ENCODE measurements at places on chromosomes 16 and 17. TPM values are rescaled to one million over a fixed set of nuclear protein-coding genes. Genes with fewer than 3 reads are reported as not detected.

DNA sequence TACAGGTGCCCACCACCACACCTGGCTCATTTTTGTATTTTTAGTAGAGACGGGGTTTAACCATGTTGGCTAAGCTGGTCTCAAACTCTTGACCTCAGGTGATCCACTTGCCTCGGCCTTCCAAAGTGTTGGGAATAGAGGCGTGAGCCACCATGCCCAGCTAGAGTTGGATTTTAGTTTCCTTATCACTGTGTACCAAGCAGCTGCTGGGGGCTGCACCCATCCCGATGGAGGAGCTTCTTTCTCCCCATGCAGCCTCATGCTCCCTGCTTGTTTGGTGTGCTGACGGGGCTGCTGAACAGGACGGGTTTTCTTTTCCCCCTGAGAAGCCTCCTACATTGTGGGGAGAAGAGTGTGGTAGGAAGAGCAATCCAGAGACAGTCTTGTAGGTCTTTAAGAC is 173.2 kb downstream of the LGALS9B start:
- DNase-seq, result no peak
- H3K4me1 ChIP-seq, result no peaks in the 10 kb centered on the region
- no peak overlapping the region for H3K27ac ChIP-seq
- no peaks in the 10 kb centered on the region for H3K27me3 ChIP-seq

DNA sequence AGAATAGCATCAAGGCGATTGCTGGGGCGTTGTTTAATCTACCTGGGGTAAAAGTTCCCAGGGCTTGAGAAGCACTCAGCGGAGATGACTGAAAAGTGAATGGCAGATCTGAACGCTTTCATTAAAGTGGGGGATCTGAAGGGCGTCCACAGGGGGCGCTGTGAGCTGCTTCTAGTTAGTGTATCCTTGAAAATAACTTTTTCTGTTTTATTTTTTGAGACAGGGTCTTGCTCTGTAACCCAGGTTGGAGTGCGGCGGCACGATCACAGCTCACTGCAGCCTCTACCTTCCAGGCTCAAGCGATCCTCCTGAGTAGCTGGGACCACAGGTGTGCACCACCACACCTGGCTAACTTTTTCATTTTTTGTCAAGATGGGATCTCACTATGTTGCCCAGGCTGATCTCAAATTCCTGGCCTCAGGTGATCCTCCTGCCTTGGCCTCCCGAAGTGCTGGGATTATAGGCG is 360.4 kb downstream of the SEC14L1 start:
- no peak overlapping the region for H3K27ac ChIP-seq
- DNase-seq, result peak; percentile 35
- no peak overlapping the region for H3K4me3 ChIP-seq
- H3K36me3 ChIP-seq, result no peaks in the 10 kb centered on the region

Gene OR1F1
- 0.61 TPM for polyA plus RNA-seq

Gene ROGDI
- polyA plus RNA-seq, result 49.5 TPM

Gene RAB40B
- 27.8 TPM for polyA plus RNA-seq

Gene SLFN11
- polyA plus RNA-seq, result 1.4 TPM

- H3K36me3 ChIP-seq, result no peaks in the 10 kb centered on the region
- no peak overlapping the region for H3K27ac ChIP-seq
- H3K27me3 ChIP-seq, result no peaks in the 10 kb centered on the region
Measured at GRCh38 chr17:3744014-3744413, 20.3 kb downstream of the HASPIN start.

- H3K27me3 ChIP-seq, result no peaks in the 10 kb centered on the region
- H3K4me3 ChIP-seq, result no peak overlapping the region
- DNase-seq, result peak; percentile 87
- H3K36me3 ChIP-seq, result no peaks in the 10 kb centered on the region
Measured at GRCh38 chr17:74427048-74427762, 4.7 kb upstream of the GPRC5C start.

DNA sequence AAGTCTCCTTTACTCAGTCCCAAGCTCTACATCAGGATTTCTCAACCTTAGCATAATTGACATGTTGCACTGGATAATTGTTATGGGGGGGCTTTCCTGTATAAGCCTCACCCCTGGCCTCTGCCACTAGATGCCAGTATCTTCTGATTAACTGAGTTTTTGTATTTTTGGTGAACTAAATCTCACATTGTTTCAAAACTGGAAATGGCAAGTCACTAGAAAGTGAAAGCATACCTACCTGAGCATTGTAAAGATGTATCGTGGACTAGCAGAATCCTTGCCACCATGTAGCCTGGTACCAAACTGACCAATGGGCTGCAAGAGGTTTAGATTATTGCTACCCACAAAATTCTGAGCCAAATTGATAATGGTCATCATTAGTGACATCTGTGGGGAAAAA is 15.0 kb downstream of the TOP2A start:
- no peak for DNase-seq
- H3K4me3 ChIP-seq, result no peak overlapping the region
- H3K27ac ChIP-seq, result no peak overlapping the region
- H3K27me3 ChIP-seq, result no peaks in the 10 kb centered on the region

DNA sequence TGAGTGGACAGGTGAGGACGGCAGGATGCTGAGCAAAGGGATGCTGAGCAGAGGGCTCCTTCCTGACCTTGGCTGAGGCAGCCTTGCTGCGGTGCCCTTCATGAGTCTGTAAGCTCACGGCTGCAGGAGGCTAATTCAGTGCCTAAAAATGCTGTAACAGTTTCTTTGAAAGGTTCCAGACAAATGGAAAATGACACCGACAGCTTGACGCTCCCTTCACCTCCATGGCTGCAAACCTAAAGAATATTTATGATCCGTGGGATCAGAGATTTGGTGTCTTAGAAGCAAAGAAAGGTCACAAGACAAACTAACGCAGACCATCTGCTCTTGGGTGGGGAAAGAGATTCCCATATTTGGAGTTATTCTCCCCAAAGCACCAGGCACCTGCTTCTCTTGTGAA is 28.0 kb downstream of the TOM1L2 start:
- DNase-seq, result no peak
- peak overlapping the region; percentile 68 for H3K27ac ChIP-seq
- peaks cover 56% of the 10 kb centered on the region for H3K4me1 ChIP-seq
- H3K36me3 ChIP-seq, result no peaks in the 10 kb centered on the region
- no peak overlapping the region for H3K4me3 ChIP-seq

Gene WRAP53
- polyA plus RNA-seq, result 9.0 TPM

Gene CCL16
- polyA plus RNA-seq, result not detected

DNA sequence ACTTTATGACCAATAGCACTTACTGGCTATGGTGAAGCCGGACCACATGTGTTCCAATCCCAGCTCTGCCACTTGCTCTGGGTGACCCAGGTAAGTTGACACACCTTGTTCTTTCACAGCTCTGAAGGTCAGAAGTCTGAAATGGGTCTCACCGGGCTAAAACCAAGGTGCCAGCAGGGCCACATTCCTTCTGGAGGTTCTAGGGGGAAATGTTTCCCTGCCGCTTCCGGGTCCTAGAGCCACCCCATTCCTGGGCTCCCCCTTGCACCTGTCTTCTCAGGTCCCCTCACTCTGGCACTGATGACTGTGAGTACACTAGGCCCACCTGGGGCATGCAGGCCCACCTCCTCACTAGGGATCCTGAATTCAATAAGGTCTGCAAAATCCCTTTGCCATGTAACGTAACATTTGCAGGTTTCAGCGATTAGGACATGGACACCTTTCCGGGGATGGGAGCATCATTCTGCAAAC is 11.4 kb downstream of the USP7 start:
- no peak overlapping the region for H3K4me3 ChIP-seq
- H3K27ac ChIP-seq, result no peak overlapping the region
- peaks cover 49% of the 10 kb centered on the region for H3K4me1 ChIP-seq
- no peak for DNase-seq
- H3K27me3 ChIP-seq, result no peaks in the 10 kb centered on the region

DNA sequence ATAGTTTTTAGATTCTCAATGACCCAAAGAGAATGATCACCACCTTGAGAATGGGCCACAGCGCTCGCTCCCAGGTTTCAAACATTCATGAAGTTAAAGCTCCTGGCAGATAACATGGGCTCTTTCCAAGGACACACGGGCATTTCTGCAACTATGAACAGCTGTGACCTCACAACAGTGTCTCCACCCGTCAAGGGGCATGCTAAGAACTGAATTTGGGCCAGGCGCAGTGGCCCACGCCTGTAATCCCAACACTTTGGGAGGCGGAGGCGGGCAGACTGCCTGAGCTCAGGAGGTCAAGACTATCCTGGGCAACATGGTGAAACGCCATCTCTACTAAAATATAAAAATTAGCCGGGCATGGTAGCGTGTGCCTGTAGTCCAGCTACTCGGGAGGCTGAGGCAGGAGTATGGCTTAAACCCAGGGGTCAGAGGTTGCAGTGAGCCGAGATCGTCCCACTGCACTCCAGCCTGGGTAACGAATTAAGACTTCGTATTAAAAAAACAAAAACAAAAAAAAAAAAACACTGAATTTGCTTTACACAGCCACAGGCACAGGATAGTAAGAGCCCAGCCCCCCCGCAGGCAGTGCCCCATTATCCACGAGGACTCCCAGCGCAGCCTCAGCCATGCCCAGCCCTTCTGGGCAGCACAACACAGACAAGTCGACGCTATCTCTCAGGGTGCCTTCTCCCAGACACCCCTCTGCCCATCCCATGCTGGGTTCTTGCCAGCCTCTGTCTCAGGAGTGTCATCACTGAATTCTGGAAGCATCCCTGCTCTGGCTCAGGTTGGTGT is 7.2 kb downstream of the USP7 start:
- no peaks in the 10 kb centered on the region for H3K27me3 ChIP-seq
- H3K4me1 ChIP-seq, result peaks cover 67% of the 10 kb centered on the region
- H3K27ac ChIP-seq, result no peak overlapping the region
- H3K4me3 ChIP-seq, result no peak overlapping the region
- DNase-seq, result no peak

DNA sequence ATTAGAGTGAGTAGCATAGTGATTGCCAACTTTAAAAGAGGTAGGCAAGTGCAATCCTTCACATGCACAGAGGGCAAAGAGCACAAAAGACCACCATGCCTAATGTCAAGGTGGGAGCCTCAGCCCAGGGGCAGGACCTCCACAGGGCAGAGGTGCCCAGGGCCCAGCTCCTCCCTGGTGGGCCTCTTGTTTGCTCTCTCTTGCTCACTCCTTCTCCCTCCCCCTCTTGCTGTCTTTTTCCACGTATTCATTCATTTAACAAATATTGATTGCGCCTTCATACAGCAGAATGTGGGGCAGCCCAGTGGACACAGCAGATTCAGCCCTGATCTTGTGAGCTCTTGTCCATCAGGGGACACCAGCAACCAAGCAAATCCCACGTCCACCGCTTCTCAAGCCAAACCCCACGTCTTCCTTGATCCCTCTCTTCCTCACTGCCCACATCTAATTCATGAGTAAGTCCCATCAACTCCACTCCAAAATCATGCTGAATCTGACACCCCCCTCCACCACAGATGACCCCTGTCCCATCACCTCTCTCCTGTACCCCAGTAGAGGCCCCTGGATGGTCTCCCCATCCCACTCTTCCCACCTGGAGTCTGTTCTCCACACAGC is 44.1 kb upstream of the RPL38 start:
- H3K36me3 ChIP-seq, result no peaks in the 10 kb centered on the region
- no peaks in the 10 kb centered on the region for H3K4me1 ChIP-seq
- H3K4me3 ChIP-seq, result no peak overlapping the region
- H3K27ac ChIP-seq, result no peak overlapping the region

Gene UNC45B
- not detected for polyA plus RNA-seq

Gene SPHK1
- polyA plus RNA-seq, result 12.1 TPM

Gene TPPP3
- 13.4 TPM for polyA plus RNA-seq

GRCh38 chr17:4744999-4745969 is 5.6 kb upstream of the CXCL16 start:
- no peaks in the 10 kb centered on the region for H3K36me3 ChIP-seq
- H3K27me3 ChIP-seq, result peaks cover 27% of the 10 kb centered on the region
- no peak overlapping the region for H3K4me3 ChIP-seq

- H3K4me3 ChIP-seq, result no peak overlapping the region
- H3K27ac ChIP-seq, result no peak overlapping the region
- no peaks in the 10 kb centered on the region for H3K36me3 ChIP-seq
- no peaks in the 10 kb centered on the region for H3K4me1 ChIP-seq
Measured at GRCh38 chr17:83029571-83029970, 49.8 kb upstream of the METRNL start.

DNA sequence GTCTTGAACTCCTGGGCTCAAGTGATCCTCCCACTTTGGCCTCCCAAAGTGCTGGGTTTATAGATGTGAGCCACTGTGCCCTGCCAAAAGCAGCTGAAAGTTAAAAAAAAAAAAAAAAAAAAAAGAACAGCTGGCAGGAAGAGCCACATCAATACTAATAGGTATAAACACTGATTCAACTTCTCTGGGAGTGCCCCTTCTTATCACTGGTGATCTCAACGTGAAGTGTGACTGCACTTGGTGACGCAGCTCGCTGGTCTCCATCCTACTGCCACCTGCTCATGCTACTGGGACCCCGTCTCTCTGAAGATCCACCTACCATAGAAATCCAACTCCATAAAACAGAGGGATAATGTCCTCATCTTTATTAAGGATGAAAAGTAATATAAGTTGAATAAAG is 40.8 kb downstream of the RNF157 start:
- H3K27ac ChIP-seq, result no peak overlapping the region
- no peak for DNase-seq
- H3K4me1 ChIP-seq, result no peaks in the 10 kb centered on the region
- H3K36me3 ChIP-seq, result no peaks in the 10 kb centered on the region
- no peak overlapping the region for H3K4me3 ChIP-seq
- no peaks in the 10 kb centered on the region for H3K27me3 ChIP-seq

Gene TMED6
- 4.3 TPM for polyA plus RNA-seq

GRCh38 chr17:42640121-42640520 is 19.0 kb upstream of the TUBG2 start:
- no peak overlapping the region for H3K27ac ChIP-seq
- H3K4me1 ChIP-seq, result no peaks in the 10 kb centered on the region
- no peak for DNase-seq
- H3K36me3 ChIP-seq, result no peaks in the 10 kb centered on the region
- H3K4me3 ChIP-seq, result no peak overlapping the region

GRCh38 chr17:17743391-17744112 is 62.3 kb downstream of the RAI1 start:
- no peaks in the 10 kb centered on the region for H3K27me3 ChIP-seq
- H3K27ac ChIP-seq, result no peak overlapping the region
- H3K4me3 ChIP-seq, result no peak overlapping the region
- peaks cover 36% of the 10 kb centered on the region for H3K4me1 ChIP-seq

Gene NSRP1
- 36.1 TPM for polyA plus RNA-seq

Gene HOXB9
- polyA plus RNA-seq, result 2.5 TPM

- no peak overlapping the region for H3K4me3 ChIP-seq
- H3K27me3 ChIP-seq, result no peaks in the 10 kb centered on the region
- H3K27ac ChIP-seq, result no peak overlapping the region
- no peaks in the 10 kb centered on the region for H3K4me1 ChIP-seq
- H3K36me3 ChIP-seq, result no peaks in the 10 kb centered on the region
Measured at GRCh38 chr16:78116946-78117345, 17.5 kb downstream of the WWOX start.

Gene KRT9
- not detected for polyA plus RNA-seq

Gene CASKIN2
- 14.5 TPM for polyA plus RNA-seq

Gene PRR11
- 3.8 TPM for polyA plus RNA-seq

Gene CDR2L
- polyA plus RNA-seq, result 14.6 TPM
